ENCODE measurements at places on chromosomes 5 and 9.
A peak's percentile ranks its signal among the peaks of the same experiment; 100 is the strongest.

- no peak for DNase-seq
Measured at GRCh38 chr9:131407717-131408195, 13.9 kb downstream of the PRRC2B start.

GRCh38 chr5:115735108-115735998 is 81.1 kb downstream of the CDO1 start:
- DNase-seq, result no peak

DNA sequence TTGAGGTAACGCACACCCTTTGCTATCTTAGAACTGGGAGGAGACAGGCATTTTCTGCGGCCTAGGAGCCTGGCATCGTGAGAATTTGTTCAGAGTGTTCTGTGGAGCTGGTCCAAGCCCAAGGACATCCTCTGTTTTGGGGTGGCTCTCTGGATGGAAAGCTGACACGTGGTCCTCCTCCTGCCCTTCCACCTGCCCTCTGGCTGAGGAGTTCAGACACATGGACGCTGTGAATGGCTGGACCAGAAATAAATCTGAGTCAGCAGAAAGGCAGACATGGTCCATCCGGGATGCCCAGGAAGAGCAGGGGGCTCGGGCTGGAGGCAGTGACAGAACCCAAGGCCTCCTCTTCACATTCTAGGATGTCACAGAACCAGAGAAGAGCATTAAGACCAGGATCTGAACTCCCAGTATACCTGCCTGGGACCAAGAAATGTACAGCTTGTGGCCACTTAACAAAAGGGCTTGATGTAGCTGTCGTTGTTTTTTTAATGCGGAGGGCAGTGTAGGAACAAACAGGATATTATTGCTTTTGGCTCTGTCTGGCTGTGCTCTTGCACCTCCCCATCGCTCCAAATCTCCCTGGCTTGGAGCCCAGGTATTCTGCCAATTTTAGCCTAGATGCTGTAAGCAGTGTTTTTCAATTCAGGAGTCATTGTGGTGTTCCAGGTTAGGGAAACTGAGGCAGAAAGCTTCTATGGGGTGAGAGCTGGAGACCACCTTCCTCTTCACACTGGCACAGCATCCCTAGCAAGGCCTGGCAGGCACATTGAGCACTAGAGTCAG is 2.4 kb downstream of the CKMT2 start:
- DNase-seq, result no peak

DNA sequence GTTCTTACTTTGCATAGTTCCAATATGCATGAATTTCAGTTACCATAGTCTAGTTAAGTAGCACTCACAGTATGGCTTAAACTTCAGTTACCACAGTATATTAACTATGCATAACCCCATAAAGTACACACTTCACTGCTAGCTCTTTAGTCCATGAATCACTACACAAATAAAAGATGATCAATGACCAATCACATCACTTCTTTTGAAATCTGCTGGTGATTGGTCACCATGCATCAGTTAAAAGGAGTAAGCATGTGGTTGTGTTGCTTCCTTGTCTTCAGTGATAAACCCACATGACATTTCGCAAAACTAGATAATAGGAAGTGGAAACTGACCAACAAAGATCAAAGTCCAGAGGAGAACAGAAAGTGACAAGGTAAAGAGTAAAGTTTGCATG is 79.0 kb downstream of the TAF11L14 start:
- DNase-seq, result peak; percentile 49

GRCh38 chr5:110031402-110032140 is 341.8 kb downstream of the MAN2A1 start:
- no peak for DNase-seq

DNA sequence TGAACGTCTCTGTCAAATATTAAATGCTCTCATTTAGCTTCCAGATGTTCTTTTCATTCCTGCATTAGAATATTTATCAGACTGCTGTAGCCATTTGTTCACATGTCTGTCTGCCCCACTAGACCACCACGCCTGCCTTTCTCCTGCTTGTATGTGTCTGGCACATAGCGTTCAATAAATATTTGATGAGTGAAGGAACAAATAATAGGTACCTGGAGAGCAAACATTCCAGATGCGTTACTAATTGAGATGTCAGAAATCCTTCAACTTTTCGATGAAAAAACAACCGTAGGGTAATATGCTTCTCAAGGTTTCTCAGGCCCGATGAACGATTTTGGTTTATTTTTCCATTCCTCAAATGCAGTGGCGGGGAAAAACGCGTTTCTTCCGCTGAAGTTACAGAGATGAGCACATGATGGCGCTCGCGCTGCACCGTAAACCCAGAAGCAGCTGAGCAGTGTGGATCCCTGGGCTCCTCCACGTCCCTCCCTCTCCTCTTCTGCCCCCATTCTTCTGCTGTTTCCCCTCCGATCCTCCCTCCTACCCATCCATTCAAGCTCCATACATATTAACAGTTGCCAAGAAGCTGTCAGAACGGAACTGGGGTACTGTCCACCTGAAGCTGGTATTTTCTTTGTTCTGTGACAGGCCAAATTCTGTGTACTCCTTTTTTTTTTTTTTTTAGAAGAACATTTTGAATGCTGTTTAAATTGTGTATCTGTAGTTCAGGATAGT is 245.4 kb downstream of the MPDZ start:
- DNase-seq, result peak; percentile 55

- DNase-seq, result peak; percentile 81
Measured at GRCh38 chr5:137498736-137499505, at the start of gene SPOCK1. SPOCK1 (minus strand) TSS chr5:137499326.

DNA sequence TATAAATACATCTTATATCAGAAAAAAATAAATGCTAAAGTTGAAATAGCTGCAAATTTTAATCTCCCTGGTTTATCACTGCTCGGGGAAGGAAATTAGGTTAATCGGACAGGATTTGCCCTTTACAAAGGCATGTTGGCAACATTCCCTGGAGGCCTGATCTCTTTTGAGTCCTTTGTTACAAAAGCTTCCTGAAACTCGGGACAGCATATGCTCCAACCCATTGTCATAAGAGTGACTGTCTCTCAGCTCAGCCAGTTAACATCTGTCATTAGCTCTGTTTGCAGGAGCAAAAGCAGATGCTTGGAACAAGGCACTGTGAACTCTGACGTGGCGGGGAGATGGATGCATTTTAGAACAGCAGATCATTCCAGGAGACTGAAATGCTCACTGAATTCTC is 80.6 kb downstream of the MYO10 start:
- peak; percentile 39 for DNase-seq

DNA sequence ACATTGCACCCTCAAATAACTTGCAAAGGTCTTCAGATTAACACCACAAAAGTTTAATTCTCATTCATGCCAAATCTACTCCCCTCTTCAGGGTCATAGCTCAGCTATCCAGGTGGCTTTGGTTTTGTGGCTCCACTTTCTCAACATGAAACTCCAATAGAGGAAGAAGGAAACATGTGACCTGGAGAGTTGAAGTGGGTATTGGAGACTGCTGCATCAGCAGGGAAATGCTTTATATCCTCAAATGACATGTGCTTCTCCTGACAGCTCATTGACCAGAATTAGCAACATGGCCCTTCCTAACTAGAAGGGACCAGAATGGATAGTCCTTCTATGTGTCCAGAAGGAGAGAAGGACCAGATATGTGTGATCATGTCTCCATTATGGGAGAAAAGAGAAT is 73.6 kb downstream of the TLR4 start:
- no peak for DNase-seq

- no peak for DNase-seq
Measured at GRCh38 chr5:10579536-10580521, 16.0 kb downstream of the ANKRD33B start.

DNA sequence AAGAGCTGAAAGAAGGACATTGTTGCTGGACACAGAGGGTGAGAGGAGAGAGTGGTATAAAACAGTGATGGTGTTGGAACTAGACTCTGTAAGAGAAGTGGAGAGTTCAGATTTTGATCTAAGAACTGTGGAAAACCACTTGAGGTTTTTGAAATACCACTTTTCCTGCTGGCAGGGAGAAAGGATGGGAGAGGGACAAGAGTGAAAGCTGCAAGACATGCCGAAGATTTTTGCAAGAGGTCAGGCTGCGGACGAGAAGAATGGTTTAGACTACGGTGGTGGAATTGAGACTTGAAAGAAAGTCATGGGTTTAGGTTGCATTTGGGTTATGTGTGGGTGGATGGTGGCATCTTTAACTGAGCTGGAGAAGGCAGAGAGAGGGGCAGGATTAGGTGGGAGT is 202.2 kb upstream of the RPS23 start:
- DNase-seq, result peak; percentile 7

DNA sequence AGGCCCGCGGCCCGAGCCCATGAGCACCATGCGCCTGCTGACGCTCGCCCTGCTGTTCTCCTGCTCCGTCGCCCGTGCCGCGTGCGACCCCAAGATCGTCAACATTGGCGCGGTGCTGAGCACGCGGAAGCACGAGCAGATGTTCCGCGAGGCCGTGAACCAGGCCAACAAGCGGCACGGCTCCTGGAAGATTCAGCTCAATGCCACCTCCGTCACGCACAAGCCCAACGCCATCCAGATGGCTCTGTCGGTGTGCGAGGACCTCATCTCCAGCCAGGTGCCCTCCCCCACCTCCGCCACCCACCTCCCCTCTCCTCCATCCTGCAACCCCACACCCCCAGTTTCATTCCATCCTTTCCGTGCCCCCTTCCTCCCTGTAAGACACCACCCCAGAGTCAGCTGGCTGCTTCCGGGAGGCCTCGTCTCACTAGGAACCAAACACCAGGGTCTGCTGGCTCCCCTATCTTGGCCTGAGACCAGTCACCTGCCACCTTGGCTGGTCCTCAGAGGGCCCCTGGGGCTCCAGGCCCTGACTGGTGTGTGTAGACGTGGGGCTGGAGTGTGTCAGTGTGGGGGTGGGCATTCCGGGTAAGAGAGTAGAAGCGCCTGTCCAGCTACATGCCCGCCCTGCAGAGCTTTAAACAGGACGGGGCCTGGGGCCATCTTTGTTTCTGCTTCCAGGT is 655 bp downstream of the GRIN1 start:
- DNase-seq, result no peak

DNA sequence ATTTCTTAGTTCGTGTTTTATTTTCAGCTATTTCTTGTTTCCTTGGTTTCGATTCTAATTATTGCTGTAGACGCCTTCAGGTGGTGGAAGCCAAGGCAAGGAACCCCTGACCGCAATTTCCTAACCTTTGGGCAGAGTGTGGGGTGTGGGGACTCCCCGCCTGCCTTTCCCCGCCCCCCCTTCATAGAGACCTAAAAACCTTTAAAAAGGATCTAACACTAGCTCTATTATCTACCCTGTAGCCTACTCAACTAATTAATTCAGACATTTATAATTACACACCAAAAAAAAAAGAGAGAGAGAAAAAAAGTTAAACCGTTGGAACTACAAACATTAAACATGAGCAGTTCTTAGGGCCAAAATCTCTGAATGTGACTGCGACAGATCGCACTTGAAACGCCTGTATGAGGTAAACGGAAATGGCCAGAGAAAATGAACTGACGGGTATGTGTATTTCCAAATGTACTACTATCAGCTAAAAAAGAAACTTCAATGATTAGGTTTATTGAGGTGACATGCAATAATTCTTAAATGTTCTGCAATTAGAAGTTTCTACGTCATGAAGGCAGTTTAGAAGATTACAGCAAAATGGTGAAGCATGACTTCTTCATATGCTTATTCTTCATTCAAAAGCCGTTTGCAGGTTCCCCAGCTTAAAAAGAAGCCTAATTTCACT is 19.0 kb upstream of the FER start:
- DNase-seq, result no peak

DNA sequence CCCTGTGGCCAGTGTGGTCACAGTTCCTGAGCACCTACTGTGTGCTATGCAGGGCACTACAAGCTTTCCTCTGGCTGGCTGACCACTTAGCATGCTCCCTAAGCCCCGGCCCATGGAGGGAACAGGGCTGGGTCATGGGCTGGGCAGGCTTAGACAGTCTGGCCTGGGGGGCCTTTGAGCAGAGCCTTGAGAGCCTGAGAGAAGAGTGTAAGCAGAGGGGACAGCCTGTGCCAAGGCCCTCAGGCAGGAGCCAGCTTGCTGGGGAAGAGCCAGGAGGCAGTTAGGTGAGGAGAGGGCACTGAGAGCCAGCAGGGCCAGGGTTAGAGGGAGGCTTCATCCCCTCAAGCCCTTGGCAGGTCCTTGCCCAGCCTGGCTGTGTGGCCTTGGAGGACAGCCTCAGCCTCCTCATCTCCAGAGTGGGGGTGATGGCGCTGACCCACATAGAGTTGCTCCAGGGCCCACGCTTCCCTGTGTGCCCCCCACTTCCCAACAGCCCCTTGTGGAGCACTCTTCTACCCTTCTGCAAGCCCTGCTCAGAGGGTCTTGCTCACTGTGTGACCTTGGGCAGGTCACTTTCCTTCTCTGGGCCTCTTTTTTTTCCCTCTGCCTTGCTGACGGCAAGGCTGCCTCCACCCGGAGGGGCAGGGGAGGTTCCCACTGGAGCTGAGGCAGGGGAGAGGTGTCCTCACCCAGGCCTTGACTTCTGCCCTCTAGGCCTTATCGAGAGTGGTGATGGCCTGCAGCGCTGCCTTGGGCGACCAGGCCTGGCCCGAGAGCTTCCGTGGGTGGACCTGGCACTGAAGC is 107.1 kb downstream of the PHF2 start:
- DNase-seq, result no peak

- no peak for DNase-seq
Measured at GRCh38 chr5:31459594-31459993, 72.3 kb downstream of the DROSHA start.

DNA sequence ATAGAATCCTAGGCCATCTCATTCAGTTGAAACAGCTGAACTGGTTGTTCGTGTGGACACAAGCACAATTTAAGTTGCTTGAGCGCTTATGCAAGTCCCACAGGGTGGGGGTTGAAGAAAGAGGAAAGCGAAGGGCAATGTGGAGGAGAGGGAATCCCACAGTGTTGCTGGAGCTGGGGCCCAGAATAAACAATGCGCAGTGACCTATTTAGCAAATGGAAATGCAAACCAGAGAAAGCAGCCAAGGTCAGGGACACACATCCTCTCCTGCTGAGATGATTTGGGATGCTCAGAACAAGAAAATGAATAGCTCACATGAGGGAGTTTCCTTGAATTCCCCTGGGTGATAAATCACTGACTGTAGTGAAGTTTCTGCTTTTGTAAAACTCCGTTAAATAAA is 838.3 kb downstream of the TLE4 start:
- DNase-seq, result peak; percentile 39

- peak; percentile 84 for DNase-seq
Measured at GRCh38 chr5:111742177-111742994, 14.6 kb downstream of the NREP start.

GRCh38 chr5:93425096-93425495 is 155.9 kb downstream of the NR2F1-AS1 start:
- DNase-seq, result no peak

DNA sequence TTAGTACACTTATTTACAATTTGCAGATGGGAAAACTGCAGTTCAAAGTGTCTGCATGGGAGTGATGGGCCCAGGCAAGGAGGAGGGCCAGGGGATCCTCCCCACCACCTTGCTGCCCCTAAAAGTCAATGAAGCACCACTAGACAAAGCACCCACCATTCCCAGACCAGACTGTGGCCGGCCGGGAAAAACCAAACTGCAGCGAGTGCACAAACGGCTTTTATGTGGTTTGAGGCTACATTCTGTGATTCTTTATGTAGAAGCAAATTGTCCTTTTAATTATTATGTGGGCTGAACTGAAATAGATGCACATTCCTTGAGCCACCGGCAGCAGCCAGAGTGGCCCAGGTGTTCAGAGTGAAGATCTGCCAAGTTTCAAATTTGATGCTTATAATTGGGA is 585.3 kb upstream of the KLF4 start:
- DNase-seq, result no peak

GRCh38 chr5:172455511-172456061 is 1.3 kb upstream of the SH3PXD2B start:
- peak; percentile 70 for DNase-seq

- DNase-seq, result peak; percentile 35
Measured at GRCh38 chr5:56172241-56172640, 60.9 kb downstream of the ANKRD55 start.
